ENCODE measurements at places on chromosomes 7 and 10.

DNA sequence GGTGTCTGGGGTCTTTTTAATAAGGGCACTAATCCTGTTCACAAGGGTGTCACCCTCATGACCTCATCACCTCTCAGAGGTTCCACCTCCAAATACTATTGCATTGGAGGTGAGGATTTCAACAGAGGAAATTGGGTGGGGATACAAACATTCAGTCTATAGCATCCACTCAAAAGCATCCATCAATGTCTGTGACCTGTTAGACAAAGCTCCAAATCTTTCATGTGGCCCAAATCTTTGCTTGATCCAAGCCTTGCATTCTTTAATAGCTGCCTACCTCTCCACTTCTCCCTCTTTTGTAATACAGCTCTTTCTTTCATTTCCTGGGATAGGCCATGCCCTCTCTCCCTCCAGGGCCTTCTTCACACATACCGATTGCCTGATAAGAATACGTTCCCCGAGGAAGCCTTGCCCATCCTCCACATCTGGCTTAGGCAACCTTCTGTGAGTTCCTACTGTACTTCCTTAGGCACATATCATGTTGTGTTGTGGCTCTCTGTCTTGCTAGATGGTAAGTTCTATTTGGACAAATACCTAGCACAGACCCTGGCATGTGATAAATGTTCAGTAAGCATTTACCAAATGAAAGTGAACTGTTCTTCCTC, 66.1 kb downstream of the CREM start:
- DNase-seq = no peak

- DNase-seq = no peak
Observed at GRCh38 chr10:110420401-110421193, 77.1 kb upstream of the DUSP5 start.

DNA sequence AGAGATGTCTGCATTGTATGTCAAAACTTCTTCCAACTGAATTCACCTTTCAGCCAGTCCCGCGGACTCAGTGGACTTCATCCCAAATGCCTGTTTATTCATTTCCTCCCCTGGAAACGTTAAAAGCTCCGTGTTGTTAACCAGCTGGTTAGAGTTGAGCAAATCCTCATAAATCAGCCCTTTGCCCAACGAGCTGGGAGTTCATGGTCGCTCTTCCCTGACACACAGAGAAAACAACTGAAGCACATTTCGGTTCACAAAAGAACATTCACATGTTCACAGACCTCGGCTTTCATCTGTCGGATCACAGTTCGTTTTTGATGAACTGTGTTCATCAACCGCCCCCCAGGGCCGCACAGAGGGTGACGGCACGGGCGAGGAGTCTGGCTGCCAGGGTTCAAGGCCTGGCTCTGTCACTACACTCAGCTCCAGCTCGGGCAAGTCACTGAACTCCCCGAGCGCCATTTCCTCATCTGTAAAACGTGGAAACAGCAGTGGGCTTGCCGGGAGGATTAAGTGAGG, 62.6 kb downstream of the GLI3 start:
- DNase-seq = no peak

DNA sequence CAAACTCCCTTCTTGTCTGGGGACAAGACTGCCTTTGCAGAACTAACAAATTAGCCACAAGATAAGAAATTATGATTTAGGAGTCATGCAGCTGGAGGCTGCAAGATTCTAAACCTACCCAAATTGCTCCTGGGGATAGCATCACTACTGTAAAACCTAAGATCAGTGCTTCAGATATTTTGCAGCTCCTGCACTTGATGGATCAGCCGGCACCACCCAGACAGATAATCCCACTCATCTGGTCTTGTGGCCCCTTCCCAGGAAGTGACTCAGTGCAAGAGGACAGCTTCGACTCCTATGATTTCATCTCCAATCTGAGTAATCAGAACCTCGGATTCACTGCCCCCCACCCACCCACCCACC, 181.9 kb downstream of the AKR1D1 start:
- no peak for DNase-seq

- no peak for DNase-seq
Observed at GRCh38 chr7:20157456-20157855, 59.7 kb downstream of the MACC1 start.

- DNase-seq = no peak
Observed at GRCh38 chr10:104220522-104220921, 11.6 kb downstream of the CFAP43 start.

DNA sequence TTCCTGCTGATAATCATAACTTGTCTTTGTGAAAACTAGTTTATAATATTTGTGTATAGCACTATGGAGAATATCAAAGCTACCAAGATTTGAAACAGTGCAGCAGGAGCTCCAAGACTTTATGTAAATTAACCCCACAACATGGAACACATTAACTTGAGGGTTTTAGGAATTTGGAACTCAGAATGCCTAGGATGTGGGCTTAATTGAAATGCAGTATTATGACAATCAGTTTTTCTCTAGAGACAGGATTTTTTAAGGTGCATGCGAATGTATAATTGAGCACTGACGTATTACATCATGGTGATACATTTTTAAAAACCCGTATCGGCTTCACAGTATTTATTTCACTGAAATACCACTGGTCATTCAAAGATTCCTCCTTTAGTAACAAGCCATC, 313.1 kb upstream of the DGKB start:
- no peak for DNase-seq

All from cortex of kidney (tissue), 1 donor.